RWPE1 (cell line): ENCODE measurements at places on chromosomes 2 and 18.
A peak's percentile ranks its signal among the peaks of the same experiment; 100 is the strongest.

DNA sequence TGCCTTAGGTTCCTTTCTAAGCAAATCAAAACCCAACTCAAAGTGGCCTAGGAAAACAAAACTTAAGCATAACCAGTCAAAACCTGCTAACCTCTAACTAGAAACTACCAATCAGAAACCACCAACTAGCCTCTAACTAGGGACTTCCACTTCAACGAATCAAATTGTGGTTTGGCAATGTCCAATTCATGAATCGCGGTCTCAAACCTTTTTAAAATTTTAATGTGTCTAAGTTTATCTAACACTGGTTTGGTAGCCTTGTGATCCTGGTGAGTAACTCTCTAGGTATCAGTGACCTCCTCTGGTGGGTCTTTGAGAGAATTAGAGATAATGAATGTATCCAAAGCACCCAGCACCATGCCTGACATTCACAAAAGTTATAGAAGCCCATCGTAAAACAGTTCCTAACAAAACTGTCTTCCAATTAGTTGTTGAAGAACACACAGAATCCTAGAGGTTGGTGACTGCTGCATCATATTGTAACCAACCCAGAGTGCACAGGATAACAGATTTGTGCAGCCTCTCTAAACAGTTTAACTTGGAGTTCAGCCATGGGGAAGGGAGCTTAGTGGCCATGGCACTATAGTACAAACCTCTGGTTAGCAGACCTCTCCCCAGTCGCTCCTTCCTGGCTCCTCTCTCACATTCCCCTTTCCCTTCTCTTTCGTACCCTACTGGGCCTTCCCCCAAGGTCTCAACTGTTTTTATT, 45.2 kb upstream of the B3GNT2 start:
- DNase-seq = no peak

DNA sequence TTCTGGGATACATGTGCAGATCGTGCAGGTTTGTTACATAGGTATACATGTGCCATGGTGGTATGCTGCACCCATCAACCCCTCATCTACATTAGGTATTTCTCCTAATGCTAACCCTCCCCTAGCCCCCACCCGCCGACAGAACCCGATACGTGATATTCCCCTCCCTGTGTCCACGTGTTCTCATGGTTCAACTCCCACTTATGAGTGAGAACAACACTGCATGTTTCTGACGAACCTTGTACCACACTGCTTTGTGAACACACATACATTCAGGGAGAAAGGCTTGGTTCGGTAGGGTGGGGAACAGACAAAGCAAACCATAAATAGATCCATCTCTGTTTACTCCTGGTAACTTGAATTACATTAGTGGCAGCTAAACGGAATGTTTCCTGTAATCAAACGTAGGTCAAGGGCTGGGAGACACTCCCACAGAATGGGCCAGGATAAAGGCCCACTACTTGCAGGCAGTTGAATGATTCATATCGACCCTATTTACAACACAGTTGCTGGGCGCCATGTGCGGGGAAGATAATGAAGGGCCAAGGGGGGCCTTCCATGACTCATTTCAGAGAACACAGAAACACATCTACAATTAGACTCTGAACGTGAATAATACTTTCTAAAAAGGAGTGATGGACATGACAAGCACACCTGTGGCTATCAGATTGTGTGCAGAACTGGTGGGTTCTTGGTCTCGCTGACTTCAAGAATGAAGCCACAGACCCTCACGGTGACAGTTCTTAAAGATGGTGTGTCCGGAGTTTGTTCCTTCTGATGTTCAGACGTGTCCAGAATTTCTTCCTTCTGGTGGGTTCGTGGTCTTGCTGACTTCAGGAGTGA, 56.8 kb upstream of the KIDINS220 start:
- no peak for DNase-seq

DNA sequence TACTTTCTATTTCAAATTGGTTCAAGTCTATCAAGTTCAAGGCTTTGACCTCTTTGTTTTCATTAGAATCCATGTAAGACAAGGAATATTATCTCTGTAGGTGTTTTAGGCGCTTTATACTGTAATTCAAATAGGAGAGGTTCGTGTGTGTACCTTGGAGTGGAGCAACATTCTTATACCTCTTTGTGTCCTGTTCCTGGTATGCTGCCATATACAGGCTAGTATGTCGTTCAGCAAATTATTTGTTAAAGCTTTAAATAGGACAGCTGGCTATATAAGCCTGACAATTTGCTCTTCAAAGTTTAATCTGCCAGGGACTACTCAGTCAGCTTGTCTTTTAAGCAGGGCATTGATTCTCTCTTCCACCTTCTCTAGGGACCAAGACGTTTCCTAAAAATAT, 31.1 kb upstream of the SPAG16 start:
- no peak for DNase-seq

DNA sequence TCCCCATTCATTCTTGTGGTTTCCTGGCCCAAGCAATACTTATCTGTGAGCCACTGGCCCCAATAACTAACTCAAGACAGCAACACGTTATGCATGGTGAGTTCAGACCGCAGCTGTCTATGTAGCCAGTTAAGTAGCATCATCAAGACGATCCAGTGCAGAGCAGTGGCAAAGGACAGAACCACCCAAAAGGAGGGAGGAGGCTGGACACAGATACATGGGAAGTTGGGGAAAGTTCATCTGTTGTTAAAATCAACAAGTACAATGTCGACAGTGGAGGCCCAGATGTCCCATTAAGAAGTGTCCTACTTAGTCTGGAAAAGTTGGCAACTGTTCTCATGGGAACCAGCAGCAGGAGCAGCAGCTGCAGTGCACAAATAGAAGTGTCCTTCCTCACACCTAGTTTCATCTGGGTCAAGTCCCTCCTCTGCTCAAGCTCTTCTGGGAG, 106.9 kb upstream of the THOC1 start:
- no peak for DNase-seq

DNA sequence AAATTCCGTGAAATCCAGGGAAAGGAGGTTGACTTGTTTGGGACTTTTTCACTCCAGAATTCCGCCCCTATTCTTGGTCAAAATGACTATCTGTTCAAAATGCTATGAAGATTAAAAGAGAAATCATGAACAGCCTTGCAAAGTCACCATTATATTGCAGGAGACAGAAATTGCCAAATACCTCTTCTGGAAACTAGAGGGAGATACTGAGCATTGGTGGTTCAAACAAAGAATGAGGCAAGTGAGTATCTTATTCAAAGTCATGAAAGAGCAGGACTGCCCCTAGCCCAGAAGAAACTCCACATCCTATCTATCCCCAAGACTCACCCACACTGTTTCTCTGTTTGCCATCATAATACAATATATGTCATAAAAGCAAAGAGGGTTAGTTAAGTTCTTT, 862.3 kb upstream of the POU3F3 start:
- peak; percentile 1 for DNase-seq

GRCh38 chr2:45459860-45460259, 151.2 kb downstream of the SRBD1 start:
- no peak for DNase-seq

DNA sequence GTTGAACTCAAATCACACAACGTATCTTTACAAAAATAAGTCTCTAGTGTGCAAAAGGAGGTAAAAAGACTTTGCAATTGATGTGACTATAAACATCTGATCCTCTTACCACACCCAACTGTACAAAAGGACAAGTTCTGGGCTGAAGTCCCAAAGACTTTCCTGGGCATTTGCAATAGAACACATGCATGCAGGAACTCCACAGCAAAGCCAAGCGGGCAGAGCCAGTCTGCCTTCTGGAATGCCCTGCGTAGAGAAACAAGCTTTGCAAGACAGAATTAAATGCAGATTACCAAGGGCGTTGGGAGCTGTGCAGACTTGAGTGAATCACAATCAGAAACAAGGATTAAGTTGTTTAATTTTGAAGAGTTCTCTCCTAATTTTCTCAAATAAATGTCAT, 208.4 kb upstream of the ZNF521 start:
- DNase-seq = no peak

DNA sequence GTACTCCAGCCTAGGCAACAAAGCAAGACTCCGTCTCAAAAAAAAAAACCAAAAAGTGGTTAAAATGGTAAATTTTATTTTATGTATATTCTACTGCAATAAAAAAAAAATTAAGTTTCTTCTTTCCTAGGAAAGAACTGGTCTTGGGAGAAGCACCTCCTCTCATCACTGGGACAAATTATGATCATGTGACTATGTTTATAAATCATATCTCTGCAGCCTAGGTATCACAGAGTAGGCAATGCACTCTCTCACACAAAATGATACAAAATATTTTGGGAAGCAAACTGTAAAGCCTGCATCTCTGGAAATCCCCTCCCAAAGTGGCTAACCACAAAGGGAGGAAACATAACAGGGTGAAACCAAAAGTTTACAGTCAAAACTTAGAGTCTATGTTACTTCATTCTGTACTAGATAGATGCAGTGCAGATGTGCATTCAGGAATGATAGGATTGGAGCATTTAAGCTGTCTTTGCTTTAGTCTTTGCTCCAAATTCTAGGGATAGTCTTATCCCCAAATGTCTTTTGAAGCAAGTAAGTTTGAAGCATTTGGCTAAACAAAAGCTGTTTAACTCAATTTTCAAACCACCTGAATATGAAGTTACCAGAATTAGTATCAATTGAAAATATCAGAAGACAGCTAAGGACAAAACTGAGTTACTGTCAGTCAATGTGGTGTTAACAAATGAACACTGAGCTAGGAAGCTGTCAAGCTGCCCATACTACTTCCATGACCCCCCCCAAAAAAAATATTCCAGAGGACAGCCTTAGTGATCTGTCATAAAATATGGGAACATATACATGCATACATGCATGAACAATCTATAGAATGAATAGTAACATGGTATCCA, 21.1 kb upstream of the MALT1 start:
- DNase-seq = no peak

- peak; percentile 20 for DNase-seq
Measured at GRCh38 chr2:66170744-66171330, 264.1 kb upstream of the MEIS1 start.

DNA sequence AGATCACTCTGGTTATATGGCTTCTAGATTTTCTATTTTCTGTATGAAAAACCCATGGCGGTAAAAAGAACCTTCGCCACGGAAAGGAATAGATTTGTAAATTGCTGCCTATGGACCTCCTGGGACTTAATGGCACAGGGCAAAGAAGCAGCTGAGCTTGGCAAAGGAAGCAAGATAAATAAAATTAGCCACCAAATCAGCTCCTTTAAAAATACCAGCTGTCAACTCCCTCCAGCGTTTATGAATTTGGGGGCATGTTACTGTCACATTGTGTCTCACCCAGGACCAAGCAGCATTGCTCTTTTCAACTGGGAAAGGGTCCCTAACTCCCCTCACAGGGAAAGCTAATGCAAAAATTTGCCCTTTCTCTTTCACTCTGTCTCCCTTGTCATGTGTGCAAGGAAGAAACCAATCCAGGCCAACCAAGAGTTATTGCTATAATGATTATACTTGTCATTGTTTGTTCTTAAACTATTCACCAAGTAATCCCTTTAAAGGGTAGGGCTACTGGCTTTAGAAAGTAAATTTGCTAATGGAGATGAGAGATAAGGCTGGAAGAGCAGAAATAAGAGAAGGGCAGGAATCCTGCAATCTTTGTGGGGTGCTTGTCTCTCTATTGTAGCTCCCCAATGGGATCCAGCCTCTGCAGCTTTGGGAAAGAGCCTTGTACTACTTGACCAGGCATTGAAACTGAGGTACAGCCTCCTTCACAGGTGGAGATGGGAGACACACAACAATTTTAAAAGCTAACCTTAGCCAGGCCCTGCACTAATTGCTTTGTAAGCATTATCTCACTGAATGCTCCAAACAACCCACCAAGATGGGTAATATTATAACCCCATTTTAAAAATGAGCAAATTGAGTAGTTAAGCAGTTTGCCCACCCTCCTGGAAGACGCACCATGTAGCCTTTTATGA, 119.1 kb upstream of the KLF7 start:
- no peak for DNase-seq

DNA sequence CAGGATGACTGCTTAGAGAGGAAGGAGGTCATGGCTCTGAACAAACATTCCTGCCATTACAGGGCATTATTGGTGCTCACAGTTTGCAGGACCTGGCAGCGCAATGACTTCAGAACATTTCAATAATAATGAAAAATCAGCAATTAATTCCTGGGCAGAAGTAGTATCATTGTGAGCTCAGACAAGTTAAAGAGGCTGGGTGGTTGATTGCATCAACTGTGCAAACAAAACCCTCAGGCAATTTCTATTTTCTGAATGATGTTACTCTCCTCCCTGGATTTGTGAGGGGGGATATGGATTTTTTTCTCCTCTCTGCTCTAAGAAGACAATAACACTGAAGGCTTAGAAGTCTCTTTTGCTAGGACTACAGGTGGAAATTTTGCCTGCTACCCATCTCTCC, 168.1 kb upstream of the TACR1 start:
- no peak for DNase-seq

- peak; percentile 37 for DNase-seq
Measured at GRCh38 chr2:226760412-226761194, 39.0 kb downstream of the IRS1 start.

DNA sequence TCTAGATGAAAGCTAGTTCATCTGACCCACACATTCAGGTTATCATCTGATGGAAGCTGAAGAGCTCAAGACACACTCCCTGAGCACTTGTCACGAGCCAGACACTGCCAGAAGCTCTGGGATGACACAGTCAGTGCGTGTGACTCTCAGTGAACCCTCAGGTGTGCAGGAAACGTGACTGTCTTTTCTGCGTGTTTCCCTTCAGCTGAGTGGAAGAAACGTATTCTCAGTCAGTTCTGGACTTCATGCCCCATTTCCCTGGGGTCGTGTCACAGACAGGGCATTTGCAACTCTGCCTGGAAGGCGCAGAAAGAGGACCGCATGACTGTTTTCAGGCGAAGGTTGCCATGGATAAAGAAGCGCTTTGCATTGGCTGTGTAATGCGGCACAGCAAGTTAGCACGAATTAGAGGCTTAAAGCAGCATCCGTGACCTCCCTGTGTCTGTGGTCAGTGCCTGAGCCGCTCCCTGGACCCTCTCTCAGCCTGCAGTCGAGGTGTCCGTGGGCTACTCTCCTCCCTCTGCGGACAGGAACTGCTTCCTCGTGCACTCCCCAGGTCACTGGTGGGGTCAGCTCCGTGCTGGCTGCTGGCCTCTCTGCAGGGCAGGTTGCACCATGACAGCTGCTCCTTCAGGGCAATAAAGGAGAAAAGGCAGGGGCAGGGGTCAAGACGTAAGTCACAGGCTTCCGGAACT, 3.3 kb upstream of the ALLC start:
- no peak for DNase-seq

- no peak for DNase-seq
Measured at GRCh38 chr18:50654658-50655550, 95.0 kb downstream of the MAPK4 start.

- DNase-seq = peak; percentile 2
Measured at GRCh38 chr2:58680755-58681310, 439.7 kb upstream of the FANCL start.

GRCh38 chr18:55314615-55315237, 273.3 kb downstream of the TCF4 start:
- no peak for DNase-seq

- no peak for DNase-seq
Measured at GRCh38 chr2:166607880-166608279, 113.8 kb upstream of the SCN7A start.
